ENCODE measurements at places on chromosomes 4 and X.
A peak's percentile ranks its signal among the peaks of the same experiment; 100 is the strongest.

DNA sequence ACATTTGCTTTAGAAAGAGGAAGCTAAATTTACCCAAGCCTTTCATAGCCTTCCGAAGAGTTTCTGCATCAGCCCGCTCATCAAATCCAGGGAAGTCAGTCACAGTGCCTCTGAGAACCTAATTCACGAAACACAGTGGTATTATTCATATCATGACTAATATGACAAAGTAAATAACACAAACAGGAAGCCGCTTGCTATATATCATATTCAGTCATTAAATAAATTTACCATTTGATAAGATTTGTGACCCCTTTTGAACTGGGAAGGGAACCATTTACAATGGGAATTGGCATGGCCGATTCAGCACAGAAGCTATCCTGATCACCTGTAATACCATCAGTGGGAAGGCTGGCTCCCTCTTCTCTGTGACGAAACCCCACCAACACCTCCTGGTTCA lies 10.5 kb downstream of the ANXA5 start:
- DNase-seq = no peak

- DNase-seq = no peak
These were observed 21.6 kb downstream of the NYX start for GRCh38 chrX:41468647-41469323.

GRCh38 chrX:78104447-78105176 lies 564 bp downstream of the PGK1 start:
- no peak for DNase-seq

DNA sequence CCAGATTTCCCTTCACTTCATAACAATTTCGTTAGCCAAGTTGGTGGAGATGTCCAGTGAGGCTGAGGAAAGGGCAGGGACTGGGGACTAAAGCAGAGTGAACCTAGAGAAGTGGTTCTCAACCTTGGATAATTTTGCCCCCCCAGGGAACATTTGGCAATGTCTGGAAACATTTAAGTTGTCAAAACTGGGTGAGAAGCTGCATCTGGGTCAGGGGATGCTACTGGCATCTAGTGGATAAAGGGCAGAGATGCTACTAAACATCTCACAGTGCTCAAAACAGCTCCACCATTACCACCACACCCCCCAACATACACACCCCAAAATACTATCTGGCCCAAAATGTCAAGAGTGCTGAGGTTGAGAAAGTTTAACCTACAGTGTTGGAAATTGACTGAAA lies 32.0 kb upstream of the FGF16 start:
- DNase-seq = no peak

GRCh38 chr4:13537832-13538177 lies 6.5 kb downstream of the NKX3-2 start:
- DNase-seq = peak; percentile 42

DNA sequence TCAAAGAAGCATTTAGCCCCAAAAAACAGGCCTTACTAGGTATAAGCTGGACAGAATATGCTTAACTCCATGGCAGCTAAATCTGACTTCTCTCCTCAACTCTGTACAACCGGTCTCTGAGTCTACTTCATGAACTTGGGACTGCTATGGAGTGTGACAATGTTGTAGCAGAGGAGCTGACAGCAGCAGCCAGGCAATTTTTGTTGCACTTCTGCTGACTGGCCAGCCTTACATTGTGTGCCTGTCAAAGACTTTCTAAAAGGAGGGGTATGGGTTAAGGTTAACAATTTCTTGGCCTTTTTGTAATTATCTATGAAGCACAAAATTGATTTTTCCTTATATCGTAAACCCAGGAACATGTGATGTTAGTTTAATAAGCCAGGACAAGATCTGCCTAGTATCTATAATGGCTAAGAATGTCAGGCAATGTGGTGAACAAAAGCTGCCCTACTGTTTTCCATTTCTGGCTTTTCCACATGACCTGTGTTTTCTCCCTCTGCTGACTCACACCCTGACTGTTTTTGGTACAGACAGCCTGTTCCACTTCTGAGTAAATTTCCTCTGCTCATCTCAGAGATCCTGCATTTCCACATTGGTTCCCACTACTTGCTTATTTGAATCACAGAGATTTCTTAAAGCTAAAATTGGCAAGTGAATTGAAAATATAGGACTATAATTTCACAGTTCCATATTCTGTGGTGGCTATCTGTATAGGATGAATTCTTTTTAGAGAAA lies 9.3 kb downstream of the NOX1 start:
- peak; percentile 54 for DNase-seq

GRCh38 chrX:19849464-19850080 lies 37.8 kb downstream of the SH3KBP1 start:
- DNase-seq = no peak

DNA sequence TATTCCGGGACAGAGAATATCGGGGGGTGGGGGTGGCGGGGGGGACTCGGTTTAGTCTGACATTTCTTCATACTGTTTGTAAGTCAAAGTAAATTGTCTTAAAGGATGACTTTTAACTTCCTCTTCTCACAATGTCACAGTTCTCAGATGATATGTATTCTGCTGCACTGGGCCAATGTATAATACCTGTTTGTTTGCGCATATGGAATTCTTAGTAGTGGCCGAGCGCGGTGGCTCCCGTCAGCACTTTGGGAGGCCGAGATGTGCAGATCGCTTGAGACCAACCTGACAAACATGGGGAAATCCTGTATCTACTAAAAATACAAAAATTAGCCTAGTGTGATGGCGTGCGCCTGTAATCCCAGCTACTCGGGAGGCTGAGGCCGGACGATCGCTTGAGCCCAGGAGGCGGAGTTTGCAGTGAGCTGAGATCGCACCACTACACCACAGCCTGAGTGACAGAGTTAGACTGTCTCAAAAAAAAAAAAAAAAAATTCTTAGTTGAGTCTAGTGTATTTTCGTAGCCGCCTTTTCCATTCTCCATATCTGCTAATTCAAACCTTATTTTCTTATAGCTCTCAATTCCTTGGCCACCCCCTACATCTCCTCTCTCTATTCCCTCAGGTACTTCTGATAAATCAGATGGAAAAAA lies 851 bp downstream of the POLR2B start:
- DNase-seq = peak; percentile 66

DNA sequence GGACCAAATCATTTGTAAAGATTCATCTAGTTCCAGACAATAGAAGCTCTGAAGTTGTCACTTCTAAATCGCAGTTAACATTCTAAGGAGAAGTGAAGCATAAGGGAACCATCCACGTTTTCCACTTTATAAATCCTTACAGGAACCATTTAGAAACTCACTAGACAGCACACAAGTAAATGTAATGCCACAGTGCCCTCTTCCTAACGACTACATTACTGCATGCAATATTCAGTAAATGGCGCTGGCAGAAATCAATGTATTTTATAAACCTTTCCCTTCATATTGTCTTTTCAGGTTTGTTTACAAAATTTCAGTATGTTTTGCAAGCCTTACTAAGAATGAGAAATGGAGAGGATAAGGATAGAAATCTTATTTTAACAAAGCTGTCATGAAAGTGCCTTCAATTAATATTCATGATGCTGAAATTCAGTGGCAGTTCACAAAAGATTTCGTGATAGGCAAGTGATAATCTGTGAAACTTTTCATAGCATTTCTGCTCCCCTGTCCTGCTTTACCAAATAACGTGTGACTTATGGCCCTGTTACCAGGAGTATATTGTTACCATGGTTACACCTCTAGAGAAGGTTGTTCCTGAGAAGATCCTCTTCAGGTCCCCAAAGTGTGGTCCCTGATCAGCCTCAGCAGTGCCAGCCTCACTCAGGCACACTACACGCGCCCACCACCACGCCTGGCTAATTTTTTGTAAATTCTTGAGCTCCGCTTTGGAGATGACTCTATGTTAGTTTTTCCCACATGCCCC lies 54.2 kb downstream of the TMA16 start:
- DNase-seq = no peak

DNA sequence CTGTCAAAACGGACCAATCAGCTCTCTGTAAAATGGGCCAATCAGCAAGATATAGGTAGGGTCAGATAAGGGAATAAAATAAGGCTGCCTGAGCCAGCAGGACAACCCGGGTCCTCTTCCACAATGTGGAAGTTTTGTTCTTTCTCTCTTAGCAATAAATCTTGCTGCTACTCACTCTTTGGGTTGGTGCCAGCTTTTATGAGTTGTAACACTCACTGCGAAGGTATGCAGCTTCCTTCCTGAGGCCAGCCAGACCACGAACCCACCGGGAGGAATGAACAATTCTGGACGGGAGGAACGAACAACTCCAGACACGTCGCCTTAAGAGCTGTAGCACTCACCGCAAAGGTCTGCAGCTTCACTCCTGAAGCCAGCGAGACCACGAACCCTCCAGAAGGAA lies 287.8 kb downstream of the RAPGEF2 start:
- DNase-seq = peak; percentile 97

DNA sequence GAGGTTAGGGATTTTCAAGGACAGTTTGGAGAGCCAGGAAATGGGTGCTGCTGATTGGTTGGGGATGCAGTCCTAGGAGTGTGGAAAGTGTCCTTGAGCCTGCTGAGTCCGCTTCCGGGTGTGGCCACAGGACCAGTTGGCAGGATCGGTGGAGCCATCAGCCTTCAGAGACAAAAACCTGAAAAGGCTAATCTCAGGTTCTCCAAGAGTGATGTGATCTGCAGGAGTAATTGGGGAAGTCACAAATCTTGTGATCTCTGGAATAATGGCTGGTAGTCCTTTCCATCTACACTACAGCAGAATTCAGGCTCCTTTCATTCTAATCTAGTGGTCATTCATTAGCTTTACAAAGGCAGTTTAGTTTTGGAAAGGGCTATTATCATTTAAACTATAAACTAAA lies 55.9 kb upstream of the BMP2K start:
- no peak for DNase-seq

DNA sequence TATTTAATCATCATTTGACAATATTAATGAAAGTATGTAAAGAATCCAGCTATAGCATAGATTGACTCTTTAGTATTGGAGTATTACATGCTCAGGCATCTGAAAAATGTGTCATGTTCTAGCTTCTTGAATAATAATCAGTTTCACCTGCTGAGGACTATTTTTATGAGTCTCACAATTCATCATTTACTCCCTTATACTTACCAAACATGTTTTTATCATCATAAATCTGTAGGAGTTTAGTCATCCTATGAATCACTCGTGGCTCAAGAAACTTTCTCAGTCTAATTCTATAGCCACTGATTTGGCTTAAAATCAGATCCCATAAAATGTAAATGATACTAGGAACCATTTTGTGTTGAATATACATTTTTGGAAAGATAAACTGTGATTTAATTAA lies 1616.1 kb downstream of the C4orf33 start:
- no peak for DNase-seq

DNA sequence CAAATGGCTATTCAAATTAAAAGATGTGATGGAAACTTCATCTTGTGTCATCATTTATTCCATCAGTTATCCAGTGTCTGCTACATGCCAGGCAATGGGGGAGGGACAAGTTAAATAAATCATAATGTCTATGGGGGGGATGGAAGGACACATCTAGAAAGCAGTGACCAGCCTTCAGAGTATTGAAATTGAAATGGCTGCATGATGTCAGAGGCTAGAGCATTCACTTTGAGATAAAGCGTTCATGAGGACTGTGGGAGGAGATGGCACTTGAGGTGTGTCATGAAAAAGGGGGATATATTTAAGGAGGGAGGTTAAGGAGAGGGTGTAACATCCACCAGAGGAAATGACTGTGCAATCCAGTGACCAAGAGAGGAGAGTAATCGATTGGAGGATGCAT lies 50.6 kb downstream of the SLIT2 start:
- no peak for DNase-seq

Data from islet precursor cell (in vitro differentiated cells).